GDM1 (cell line): ENCODE measurements at places on chromosomes 6 and 20.

DNA sequence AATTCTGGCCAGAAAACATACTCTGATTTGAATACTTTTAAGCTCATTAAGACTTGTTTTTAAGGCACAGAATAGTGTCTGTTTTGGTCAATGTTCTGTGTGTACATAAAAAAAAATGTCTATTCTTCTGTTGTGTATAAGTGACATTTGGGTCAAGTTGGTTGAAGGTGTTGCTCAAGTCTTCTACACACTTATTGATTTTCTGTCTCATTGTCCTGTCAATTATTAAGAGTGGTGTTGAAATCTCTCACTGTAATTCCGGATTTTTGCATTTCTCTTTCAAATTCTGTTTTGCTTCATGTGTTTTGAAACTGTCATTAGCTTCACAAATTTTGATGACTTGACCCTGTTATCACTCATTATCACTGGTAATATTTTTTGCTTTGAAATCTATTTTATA is 37.5 kb upstream of the EPM2A start:
- DNase-seq, result no peak

DNA sequence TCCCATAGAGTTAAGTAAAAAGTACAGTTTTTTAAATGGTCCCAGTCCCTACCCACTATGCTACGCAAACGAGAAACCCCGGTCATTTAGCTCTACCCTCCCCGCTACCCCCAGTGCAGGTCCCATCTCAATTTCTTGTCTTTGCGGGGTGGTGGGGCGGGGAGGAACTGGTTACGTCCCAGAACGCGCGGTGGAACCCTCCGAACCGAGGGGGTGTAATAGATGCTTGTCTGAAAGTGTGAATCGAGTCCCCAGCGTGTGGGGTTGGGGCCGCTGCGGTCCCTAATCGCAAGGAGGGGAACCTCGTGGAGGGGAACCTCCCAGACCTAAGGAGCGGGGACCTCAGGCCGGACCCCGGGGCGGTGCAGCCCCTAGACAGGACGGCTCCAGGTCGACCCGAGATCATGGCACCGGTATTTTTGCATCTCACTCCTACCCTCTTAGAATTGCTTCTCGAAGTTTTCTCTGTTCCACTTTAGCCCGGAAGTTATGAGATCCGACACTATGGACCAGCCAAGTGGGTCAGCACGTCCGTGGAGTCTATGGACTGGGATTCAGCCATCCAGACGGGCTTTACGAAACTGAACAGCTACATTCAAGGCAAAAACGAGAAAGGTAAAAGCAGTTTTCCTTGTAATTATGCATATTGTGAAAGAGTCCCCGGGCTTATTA is 779 bp downstream of the HEBP2 start:
- no peak for DNase-seq

- DNase-seq, result no peak
Observed at GRCh38 chr6:14747881-14748520, 497.9 kb upstream of the JARID2 start.

- DNase-seq, result no peak
Observed at GRCh38 chr6:120735641-120736040, 598.6 kb downstream of the TBC1D32 start.

DNA sequence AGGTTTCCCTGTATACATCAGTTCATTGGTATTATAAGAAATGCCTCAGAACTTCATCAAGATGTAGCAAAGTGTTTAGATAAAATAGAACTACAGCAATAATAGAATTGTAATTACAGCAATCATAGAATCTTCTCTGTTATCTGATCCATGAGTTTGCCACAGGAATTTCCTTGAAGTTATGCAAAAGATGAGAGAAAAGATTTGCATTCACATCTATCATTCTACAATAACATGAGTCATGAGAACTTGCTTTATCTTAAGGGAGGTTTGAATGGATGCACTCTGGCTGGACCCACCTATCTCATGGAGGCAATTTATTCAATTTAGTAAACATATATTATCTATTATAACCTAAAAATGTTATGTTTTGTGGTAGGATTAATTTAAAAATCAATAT is 329.8 kb upstream of the EPHA7 start:
- DNase-seq, result no peak

GRCh38 chr6:692356-692851 is 535 bp downstream of the EXOC2 start:
- peak; percentile 25 for DNase-seq

GRCh38 chr6:166542580-166542912 is 43.9 kb downstream of the RAMACL start:
- DNase-seq, result no peak

DNA sequence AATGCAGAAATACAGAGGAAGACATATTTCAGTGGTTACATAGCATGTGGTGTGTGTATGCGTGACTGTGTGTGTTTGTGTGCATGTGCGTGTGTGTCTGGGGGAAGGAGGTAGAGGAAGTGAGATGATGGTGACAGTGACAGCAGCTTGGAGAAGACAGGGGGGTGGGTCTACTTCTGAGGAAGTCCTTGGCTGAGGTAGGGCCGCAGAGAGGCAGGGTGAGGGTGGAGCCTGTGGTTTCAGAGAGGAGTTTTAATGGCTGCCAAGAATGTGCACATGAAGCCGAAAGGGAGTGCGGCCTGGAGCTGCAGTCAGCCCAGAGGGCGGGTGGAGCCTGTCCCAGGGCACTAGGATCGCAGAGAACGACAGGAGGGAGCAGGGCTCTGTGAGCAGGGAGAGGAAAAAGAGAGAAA is 22.7 kb upstream of the RNF24 start:
- DNase-seq, result peak; percentile 96

DNA sequence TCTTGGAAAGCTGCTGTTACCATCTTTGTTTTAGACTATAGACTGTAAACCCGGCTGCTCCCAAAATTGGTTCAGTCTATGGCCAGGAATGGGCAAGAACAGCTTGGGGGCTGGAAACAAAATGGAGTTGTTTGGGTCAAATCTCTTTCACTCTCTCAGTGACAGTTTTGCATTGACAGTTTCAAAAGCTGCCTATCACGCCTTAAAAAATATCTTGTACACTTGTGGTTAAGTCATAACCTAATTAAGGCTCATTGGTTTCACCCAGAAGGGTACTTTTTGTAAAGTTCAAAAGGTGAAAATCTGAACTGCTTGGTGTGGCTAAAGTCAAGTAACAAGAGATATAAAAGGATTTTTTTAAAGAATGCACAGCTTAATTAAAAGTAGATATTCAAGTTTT is 76.1 kb upstream of the PRL start:
- DNase-seq, result no peak

- no peak for DNase-seq
Observed at GRCh38 chr6:138965291-138965874, 22.7 kb downstream of the REPS1 start.

DNA sequence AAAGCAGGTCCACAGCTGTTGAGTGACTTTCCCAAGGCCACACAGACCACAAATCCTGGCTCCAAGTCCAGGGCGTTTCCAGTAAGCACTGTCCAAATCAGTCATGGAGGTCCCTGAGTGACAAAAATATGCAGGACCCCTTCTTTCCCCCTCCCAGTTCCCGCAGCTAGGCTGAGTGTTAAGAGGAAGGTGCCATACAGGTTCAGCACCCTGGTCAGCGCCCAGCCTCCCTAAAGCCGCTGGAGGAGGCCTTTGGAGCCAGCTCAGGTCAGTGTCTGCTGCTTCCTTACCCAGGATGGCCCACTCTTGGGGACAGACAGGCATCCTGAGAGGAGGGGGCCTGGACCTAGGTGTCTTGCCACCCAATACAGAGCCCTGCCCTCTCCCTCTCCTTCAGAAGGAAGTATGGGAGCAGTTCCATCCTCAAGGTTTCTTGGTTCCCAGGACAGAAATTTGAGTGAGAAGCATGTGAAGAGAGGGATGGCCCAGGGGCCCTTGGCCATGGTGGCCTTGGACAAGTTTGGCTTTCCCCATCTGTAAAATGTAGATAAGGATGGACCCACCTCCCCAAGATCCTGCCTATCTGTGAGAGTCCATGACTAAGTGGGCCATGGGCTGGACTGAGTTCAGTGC is 13.2 kb downstream of the TMEM74B start:
- no peak for DNase-seq

DNA sequence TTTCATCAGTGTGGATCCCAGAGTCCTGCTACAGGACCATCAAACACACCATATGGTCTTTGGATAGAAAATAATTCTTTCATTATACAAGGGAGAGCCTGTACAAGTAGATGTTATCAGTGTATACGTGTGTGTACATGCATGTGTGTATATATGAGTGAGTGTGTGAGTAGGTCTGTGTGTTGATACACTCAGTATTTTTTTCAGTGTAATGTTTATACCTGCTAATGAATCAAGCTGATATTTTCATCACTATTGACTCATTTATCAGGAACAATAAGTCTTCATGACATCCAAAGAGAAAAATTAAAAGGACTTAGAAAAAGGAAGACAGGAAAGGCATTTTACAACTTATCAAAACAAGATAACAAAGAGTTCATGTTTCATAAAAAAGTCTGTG is 66.5 kb downstream of the EPM2A start:
- DNase-seq, result no peak

DNA sequence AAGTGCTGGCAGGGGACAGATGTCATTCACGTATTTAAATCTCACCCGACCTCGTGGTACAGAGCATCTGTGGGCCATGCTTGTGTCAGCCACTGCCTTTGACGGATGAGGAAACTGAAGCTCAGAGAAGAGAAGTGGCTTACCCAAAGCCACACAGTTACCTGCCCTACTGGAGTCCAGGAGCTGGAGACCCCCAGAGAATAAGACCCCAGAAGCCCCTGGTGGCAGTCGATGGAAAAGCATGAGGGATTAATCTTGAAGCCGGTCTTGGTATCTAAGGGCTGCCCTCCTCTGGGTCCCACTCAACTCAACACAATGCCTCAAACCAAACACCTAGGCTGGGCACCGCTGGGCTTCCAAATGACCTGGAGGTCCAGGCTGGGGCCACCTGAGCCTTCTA is 83.1 kb downstream of the GRM4 start:
- no peak for DNase-seq

DNA sequence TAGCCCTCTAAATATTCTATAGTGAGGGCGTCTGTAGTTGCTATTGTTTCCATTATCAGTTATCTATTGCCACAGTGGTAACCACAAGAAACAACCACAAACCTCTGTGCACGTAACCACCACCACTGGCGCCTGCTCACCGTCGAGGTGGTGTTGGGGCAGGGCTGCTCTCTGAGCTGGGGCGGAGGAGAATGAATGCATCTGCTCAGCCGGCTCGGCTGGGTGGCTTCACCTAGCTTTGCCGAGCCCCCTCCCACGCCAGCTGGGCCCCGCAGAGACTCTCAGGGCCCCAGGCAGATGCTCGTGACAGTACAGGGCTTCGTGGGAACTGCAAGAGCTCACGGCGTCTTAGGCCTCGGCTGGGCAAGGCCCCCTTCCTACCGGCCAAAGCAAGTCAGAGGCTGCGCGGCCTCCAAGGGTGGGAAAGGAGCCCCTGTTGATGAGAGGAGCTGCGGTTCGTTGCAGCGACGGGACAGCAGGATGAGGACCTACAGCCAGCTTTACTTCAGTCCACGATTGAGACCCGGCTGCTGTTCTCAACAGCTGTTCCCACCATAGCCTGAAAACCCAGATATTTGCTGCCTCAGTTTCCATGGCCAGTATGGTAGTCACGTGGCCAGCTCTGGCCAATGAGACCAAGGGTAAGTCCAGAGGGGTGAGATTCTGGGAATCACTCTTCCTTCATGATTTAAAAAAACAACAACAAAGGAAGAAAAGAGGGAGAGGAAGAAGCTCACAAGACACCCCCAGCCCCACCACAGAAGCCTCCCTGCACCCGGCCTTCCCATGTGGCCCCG is 120.2 kb upstream of the AFDN start:
- peak; percentile 12 for DNase-seq

GRCh38 chr6:132961122-132961521 is 146.8 kb downstream of the RPS12 start:
- no peak for DNase-seq

GRCh38 chr6:133546098-133546497 is 304.9 kb downstream of the EYA4 start:
- DNase-seq, result no peak

DNA sequence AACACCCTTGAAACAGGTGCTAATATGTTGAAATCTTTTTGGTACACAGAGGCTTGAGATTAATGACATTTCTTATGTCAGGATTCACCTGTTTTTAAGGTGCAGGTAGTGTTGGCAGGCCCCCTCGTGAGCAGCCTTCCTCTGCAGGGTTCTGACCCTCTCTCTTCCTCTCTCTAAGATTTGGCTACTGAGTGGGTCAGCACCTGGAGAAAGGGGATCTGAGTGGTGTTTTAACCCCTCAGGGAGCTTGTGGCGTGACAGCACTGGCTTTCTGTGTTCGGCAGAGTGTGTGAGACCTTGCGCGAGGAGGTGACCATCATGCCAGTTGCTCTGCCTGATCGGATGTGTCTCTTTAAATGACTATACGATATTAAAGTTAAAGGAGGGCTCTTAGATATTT is 37.1 kb downstream of the HIVEP1 start:
- no peak for DNase-seq

GRCh38 chr6:53547166-53547810 is 2.4 kb upstream of the GCLC start:
- DNase-seq, result no peak

GRCh38 chr6:151440930-151441329 is 11.0 kb downstream of the RMND1 start:
- DNase-seq, result no peak

GRCh38 chr20:1401451-1401907 is 8.6 kb upstream of the FKBP1A start:
- DNase-seq, result no peak

GRCh38 chr20:24697411-24697810 is 228.0 kb downstream of the SYNDIG1 start:
- DNase-seq, result no peak

GRCh38 chr6:169921217-169921616 is 169.8 kb downstream of the ERMARD start:
- no peak for DNase-seq

GRCh38 chr6:32113386-32114352 is 4.5 kb upstream of the TNXB start:
- no peak for DNase-seq

GRCh38 chr20:19624221-19624965 is 133.7 kb upstream of the RIN2 start:
- DNase-seq, result no peak

DNA sequence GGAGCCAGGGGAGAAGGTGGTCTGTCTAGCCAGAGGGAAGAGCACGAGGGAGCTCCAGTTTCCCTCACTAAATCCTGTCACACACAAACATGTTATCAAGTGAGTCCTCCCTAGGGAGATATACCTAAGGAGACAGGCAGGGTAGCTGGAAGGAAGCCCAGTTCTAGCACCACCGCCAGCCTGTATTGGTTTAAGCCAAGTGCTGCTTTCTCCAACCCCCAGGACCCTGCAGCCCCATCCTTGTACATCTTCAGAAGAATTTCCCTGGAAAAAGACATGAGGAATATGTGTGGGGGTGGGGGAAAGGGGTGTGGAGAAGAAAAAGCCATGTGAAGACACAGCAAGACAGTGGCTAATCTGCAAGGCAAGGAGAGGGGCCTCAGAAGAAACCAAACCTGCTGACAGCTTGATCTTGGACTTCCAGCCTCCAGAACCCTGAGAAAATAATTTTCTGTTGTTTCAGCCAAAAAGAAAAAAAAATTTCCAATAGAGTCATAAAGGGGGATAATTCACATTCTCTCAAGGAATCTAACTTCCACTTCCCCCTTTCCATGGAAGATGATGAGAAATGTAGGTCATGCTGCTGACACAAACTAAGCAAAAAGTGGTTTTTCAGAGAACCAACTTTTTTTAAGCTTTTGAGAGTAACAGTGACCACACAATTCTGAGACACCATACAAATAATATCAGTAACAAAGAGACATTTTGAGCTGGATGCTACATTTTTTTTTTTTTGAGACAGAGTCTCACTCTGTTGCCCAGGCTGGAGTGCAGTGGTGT is 103.2 kb upstream of the PRDM1 start:
- DNase-seq, result no peak
